ENCODE measurements at places on chromosomes 2 and 18.

DNA sequence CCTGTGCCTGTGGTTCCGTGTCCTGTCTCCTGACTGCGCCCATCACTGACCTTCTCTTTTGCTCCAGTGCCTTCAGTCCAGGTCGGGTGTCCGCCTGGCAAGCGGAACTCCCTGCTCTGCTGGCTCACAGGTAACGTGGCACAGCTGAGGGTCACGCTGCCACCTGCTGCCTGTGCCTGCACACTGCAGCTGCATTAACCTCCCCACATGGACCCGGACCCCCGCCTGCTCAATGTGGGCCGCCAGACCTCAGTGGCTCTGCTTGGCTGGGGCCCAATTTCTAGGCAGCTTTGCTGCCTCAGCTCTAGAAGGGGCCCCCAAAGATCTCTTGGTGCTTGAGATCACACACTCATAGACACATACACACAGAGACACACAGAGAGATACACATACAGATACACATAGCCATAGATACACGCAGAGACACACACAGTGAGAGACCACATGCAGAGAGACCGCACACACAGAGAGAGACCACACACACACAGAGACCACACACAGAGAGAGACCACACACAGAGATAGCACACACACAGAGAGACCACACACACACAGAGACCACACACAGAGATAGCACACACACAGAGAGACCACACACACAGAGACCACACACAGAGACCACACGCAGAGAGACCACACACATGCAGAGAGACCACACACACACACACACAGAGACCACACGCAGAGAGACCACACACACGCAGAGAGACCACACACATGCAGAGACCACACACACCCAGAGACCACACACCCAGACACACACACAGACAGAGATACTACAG is 14.9 kb upstream of the CNNM3 start:
- DNase-seq, result peak; percentile 79

DNA sequence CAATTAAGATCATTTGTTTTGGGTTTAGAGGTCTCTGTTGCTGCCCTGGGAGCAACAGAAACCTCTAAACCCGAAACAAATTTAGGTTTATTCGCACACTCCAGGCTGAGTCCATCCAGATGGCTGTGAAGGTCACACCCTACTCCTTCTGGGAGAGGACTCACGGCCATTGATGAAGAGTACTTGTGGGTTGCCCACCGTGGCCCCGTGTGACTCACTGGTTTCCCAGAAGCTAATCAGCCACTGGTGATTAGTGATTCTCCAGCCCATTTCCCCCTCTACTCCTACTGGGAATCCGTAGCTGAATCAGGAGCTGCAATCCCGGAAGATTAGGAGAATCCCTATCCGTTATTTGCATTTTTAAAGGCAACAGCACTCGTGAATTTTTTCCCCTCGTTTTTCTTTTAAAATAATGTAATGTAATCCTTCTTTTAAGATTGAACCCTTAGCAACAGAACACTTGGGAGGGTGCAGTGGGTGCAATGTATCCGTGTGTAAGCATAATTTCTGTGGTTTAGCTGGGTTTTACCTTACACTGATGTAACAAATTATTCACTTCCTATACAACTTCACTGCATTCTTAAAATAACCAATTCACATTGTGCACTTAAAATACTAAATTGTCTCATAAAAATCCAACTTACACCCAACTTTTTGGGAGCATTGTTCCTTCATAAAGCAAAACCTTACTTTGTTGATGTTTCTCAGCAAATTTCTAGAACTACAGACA is 27.5 kb upstream of the EPAS1 start:
- DNase-seq, result no peak

- DNase-seq, result no peak
These were observed 34.6 kb downstream of the HS6ST1 start for GRCh38 chr2:128284037-128284441.

DNA sequence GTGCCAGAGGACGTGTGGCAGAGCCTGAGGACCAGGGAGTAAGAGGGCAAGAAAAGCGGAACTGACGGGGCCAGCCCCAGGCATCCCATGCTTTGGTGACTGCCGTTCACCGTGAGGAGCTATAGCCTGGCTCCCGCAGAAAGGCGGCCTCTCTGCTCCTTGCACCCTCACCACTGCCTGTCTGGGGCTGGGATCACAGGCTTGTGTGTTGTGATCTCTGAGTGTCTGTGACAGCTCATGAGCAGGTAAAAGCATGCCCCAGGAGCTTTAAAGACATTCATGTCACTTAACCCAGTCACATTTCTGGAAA is 266.8 kb upstream of the RAB6C start:
- DNase-seq, result no peak

DNA sequence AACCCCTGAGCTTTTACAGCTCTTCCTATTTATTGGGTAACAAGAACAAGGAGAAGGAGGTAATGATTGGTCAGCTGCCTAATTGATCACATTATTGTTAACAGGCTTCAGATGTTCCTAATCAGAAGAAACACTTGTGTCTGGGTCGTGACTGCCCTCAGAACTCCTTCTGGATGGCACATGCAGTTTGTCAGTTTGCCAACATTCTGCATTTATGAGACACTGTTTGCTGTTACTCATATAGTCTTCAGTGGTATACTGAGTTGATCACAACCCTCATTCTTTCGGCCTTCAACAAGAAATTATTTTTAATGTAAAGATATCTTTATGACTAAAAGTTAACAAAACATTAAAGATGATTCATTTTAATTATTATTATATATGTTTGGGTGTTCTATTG is 95.7 kb upstream of the DOCK10 start:
- DNase-seq, result no peak

DNA sequence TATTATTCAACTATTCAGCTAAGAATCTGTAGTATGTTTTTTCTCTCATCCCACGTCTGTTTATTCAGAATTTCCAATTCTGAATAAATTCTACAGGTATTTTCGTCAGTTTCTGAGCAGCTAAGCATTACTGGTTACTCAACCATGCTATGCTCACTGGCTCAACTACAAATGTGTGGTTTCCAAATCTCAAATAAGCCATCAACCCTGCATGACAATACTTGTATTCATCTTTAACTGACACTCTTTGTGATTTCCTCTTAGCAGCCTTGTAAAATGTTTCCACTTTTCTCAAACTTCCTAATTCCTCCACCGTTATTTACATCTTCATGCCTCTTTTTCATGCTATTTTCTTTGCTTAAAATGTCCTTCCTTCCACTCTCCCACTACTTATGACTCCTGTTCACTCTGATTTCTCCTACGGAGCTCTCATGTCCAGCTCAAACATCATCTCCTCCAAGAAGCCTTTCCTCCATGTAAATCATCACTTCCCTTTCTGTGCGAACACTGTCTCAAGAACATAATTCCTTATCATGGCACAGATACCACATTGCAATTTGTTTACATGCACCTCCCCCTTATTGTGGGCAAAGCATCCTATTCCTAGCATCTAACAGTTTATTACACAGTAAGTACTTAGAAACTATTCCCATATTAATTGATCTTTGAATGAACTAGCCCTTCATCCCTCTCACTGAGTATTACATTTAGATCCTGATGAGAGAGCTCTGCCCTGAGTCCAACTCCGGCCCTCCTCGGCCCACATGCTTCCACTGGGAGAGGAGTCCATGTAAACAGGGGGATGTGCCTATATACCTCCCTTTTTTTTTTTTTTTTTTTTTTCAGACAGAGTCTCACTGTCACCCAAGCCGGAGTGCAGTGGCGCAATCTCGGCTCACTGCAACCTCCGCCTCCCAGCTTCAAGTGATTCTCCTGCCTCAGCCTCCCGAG is 10.5 kb downstream of the CCDC88A start:
- DNase-seq, result no peak

DNA sequence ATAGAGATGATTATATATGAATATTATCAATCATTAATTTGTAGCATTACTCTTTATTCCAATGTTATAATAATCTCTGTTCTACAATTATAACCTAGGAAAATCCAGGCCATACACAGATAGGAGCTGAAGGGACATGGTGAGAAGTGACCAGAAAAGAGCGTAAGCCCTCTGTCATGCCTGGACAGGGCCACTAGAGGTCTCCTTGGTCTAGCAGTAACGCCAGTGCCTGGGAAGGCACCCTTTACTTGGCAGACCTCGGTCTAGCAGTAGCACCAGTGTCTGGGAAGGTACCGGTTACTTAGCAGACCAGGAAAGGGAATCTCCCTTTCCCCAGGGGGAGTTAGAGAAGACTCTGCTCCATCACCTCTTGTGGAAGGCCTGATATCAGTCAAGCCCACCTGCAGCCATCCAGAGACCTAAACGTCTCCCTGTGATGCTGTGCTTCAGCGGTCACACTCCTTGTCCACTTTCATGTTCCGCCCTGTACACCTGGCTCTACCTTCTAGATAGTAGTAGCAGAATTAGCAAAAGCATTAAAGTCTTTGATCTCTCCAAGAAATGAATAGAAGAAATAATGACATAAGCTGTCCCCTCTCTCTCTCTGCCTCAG is 447.5 kb upstream of the FSIP2 start:
- peak; percentile 67 for DNase-seq

GRCh38 chr18:57898506-57899124 is 95.5 kb upstream of the ATP8B1 start:
- DNase-seq, result no peak

GRCh38 chr2:30239308-30239985 is 8.1 kb downstream of the LBH start:
- peak; percentile 58 for DNase-seq

GRCh38 chr2:236400594-236401360 is 136.6 kb upstream of the ASB18 start:
- no peak for DNase-seq

DNA sequence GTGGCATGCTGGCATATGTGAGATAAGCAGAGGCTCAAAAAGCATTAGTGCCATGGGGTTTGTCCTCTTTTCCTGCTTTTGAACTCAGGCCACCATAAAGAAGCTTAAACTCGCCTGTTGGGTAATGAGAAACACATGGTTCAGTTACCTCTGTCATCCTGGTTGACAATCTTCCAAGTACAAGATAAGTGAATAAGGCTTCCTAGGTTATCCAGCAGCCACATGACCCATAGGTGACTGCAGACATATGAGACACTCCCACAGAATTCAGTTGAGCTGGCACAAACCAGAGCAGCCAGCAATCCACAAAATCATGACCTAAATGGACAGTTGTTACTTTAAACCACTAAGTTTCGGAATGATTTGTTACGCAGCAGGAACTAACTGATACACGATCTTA is 97.3 kb downstream of the TACR1 start:
- no peak for DNase-seq

- no peak for DNase-seq
These were observed 209.2 kb downstream of the MCFD2 start for GRCh38 chr2:46706264-46706983.

DNA sequence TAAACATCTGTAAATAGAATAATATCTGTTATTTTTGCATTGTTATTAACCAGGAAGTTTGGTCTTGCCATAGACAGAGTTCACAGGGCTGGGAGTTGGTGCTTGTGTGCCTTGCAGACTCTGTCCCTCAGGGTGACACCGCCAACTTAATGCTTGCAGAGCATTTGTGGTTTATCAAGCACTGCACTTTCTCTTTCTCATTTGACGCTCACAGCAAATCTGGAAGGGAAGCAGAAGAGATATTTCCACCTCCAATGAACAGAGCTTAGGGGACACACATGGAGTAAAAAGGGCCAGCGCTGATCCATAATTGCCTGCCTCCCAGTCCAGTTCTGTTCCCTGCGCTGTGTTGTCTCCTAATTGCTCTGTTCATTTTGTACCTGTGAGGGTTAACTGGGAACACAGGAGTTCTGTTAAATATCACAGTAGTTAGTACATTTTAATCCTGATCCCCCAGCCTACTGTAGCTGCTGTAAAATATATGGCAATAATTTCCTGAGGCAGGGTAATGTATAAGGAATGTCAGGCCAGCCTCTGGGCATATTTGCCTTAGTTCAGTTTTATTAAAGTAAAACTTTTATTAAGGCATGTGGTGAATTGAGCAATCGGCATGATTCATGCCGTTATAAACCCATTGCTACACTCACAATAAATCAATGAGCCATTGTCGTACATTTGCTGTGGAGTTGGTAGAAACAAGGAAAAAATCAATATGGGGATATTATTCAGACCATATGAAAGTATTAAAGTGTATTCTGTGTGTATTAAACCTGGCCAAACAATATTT is 182.5 kb upstream of the OSR1 start:
- peak; percentile 55 for DNase-seq

DNA sequence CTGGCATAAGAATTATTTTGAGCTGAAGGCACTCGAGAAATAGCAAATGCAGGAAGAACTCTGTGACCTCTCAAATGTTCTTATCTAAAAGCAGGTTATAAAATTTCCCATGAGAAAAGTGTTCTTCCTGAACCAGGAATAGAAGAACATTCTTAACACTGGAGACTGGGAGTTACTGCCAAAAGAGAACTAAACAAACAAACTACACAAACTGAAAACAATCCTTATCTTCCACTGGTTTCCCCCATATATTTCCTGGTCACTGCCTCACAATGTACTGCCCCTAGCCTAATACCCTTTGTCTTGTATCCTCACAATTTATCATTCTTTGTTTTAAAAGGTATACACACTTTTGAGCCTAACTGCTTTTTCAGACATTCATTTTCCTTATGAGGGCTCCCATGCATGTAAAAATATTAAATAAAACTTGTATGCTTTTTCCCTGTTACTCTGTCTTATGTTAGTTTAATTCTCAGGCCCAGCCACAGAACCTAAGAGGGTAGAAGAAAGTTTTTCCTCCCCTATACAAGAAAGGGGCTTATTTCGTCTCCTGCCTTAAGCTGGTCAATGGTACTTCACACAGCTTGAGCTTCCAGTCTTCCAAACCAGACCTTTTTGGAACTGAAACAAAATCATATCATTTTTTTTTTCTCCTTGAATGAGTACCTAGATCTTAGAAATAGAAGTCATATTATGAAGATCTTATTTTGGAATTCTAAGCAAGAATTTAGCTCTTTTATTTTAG is 110.6 kb downstream of the MSTN start:
- DNase-seq, result no peak

DNA sequence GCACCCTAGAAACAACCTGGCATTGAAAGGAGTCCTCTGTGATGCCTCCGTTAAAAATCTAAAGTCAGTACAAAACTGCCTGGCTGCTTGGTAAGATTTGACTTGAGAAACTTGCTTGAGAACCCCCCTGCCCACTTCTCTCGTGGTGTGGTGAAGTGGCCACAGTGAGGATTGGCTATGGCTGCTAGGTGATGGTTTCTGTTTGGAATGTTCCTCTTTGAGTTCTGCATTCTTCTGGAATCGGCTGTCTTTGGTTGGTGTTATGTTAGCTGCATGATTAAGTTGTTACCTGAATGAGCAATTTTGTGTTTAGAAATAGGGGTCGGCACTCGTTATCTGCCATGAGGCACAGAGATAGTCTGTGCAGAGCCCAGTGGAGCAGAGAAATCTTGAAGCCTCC is 21.7 kb upstream of the SAG start:
- no peak for DNase-seq
